ENCODE measurements at places on chromosomes 7 and 10.

DNA sequence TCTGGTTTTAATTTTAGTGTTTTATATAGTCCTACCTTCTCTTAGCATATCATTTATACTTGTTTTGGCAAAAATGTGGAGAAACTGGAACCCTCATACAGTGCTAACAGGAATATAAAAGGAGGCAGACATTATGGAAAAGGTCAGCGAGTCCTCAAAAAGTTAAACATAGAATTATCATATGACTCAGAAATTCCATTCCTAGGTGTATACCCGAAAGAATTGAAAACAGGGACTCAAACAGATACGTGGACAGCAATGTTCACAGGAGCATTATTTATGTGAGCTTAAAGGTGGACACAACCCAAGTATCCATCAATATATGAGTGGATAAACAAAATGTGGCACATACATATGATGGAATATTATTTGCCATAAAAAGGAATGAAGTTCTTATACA is 51.5 kb downstream of the VAX1 start:
- no peak for DNase-seq

DNA sequence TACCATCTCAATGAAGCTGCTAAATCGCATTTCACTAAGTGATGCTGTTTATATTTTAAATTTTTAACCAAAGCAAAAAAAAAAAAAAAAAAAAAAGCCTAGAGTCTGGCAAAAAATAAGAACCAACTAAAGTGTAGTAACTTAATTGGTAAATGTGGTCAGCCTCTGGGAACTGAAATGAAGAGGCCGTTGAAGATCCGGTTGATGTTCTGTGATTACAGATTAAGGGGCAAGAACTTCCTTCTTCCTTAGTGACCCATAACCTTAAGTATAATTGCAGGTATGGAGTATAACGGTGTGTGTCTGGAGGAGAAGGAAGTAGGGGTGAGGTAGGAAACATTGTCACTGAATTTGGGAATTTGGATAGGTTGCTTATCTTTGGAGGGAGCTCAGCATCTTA is 7.7 kb upstream of the SRGN start:
- DNase-seq, result no peak

DNA sequence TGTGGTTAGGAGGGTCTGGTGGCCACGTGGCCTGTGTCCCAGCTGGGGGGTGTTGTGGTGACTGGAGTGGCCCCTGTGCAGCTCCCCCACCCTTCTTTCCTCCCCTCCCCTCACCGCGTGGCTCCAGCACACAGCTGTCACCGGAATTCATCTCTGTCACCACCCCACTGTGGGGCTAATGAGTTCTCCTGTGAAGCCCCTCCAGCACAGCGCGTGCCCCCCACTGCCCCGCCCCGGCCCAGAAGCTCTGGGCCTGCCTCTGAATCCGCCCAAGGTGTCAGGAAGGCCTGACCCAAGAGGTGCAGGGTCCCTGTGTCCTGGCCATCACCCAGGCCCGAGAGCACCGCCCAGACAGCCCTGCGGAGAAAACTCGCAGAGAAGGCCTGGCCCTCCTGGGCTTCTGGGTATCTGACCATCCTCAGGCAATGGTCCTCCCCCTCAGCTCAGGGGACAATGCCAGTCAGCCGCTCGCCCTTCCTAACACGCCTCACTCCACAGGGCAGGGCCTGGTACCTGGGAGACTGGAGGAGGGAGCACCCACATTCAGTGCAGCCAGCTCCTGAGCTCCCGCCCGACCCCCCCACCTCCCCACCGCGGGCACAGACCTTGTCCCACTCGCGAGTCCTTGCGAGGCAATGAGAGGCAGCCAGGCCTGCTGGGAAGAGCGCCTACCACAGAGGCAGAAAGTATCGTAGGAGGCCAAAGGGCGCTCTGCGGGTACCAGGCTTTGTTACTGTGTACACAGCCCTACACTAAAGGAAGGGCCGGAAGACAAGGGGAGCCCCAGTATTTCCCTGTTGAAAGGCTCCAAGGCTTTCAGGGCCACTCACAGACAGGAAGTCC is 38.2 kb downstream of the GBX1 start:
- no peak for DNase-seq

DNA sequence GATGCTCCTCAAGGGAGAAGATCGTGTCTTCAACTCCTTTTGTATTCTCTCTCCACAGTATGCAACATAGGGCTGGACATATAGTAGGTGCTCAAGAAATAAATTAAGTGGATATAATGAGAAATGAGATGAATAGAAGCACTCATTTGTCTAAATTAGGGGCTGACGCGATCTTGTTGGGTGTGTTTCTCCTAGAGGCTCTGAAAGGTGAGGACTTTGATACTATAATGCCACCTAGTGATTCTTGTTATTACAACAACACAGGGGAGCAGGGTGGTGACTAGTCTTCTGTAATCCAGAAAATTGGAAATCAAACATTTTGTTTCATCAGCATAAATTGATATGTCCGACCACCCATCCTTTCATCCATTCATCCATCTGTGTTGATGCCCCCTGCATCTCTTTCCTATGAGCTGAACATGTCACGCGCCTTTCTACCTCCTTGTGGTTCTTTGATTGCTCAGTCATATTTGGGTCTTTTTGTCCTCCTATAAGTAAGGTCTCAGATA is 3.5 kb upstream of the CFAP58 start:
- no peak for DNase-seq

DNA sequence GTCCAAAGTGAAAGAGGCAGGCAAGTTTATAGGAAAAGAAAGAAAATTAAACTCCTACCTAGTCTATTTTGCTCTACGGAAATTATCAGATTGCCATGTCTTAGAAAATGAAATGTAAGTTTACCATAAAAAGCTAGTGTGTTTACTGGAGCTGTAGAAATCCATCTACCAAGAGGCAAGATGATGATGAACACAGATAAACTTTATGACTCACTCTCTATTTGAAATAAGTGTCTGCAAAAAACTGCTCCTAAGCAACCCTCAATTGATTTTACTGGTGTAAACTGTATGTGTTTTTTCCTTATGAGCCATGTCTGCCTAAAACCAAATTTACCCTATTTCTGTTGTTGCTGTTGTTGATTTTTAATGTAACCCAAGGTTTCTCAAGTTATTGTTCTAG is 73.8 kb upstream of the TMEM106B start:
- DNase-seq, result no peak

GRCh38 chr7:140625908-140626868 is 14.4 kb downstream of the DENND2A start:
- DNase-seq, result no peak

DNA sequence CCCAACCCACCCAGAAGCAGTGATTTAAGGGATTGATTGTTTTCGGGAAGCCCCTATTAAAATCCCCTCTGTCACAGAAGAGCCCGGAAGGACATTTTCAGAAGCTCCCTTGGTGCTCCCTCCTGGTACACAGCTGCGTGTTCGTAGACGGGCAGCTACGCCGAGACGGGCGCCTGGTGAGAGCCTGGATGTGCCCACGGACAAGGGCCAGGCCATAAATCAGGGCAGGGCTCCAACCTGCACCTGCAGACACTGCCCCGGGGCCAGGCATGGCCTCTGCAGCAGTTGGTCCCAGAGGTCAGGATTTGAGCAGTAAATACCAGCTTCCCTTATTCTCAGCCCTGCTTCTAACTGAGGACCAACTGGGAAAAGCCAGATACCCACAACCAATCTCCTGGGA is 106.8 kb downstream of the PAXIP1 start:
- DNase-seq, result no peak

- no peak for DNase-seq
Observed at GRCh38 chr7:70298780-70299471, 700.7 kb downstream of the AUTS2 start.
